ENCODE measurements at places on chromosomes 2 and 18. TPM values are rescaled to one million over a fixed set of nuclear protein-coding genes. Genes with fewer than 3 reads are reported as not detected.

GRCh38 chr2:205685314-205686055, 3.2 kb downstream of the NRP2 start:
- no peak overlapping the region for H3K27ac ChIP-seq
- H3K27me3 ChIP-seq: peaks cover 22% of the 10 kb centered on the region
- no peaks in the 10 kb centered on the region for H3K36me3 ChIP-seq
- 0 out of 2 replicates have a peak, but pooled peaks cover 2% of the 10 kb centered on the region for H3K4me1 ChIP-seq

DNA sequence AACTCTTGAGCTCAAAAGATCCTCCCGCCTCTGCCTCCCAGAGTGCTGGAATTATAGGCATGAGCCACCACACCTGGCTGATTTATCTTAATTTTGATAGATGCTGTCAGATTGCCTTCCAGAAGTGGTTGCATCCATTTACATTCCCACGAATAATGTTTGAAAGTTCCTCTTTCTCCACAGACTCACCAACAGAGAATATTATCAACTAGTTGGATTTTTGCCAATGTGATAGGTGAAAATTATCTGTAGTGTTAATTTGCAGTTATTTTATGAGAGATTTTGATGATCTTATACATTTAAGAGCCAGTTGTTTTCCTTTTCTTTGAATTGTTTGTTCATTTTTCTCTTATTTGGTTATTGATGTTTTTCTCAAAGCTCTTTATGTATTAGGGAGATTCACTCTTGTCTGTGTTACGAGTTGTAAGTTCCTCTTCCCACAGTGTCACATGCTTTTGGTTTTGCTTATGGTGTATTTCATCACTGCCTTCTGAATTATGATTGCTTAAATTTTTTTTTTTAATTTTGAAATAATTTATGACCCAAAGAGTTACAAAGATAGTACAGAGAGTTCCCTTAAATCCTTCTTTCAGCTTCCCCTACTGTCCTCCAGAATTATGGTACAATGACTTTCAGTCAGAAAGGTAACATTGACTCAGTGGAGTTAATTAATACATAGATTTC, 20.7 kb upstream of the NT5DC4 start:
- no peak overlapping the region for H3K27ac ChIP-seq
- H3K36me3 ChIP-seq: no peaks in the 10 kb centered on the region
- no peak for DNase-seq
- H3K4me1 ChIP-seq: no peaks in the 10 kb centered on the region
- H3K27me3 ChIP-seq: no peaks in the 10 kb centered on the region

Gene ARHGAP28
- 0.41 TPM for total RNA-seq

Gene MATN3
- 3.5 TPM for total RNA-seq
